ENCODE measurements at places on chromosomes 4 and X.

DNA sequence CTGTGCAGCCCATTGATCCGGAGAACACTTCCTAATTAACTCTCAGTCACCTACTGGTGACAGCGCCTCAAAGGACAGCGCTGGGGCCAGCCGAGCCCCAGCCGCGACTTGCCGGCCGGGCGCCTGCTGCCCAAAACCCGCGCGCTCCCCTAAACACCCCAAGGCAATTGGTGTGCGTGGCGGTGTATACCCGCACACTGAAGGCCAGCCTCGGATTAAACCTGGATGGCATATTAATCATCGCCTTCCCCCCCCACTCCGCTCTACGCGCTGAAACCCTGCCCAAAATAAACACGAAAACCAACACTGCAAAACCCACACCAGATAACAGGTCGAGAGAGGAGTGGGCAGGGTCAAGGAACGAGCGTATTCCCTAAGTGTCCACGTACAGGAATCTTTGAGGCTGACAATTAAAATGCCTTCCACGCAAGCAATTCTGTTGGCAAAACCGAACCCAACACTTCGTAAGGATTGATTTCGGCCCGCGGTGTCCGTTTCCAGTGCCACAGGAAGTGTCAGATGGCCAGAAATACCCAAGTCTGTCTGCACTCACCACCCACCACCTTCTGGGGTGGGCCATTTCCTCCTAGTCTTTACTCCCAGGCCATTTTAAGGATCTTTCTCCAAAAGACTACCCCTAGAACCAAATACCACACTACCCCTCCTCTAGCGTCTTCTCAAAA lies 2.7 kb downstream of the BCOR start:
- DNase-seq, result no peak

DNA sequence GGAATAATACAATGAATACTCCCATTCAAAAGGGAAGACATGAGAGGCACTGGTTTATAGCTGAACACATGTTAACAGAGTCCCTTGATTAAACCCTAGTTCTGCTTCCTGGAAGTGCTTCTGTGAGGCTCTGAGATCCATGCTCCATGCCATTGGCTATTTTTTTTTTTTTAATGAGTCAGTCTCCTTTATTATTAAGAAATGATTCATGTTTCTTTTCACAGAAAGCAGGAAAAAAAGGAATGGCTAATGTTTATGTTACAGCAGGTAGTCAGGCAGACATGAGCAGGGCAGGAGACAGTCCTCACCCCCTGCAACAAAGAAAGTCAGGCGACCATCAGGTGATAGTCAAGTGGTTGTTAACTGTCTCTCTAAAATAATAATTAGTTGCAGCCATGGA lies 598.7 kb downstream of the EPHA5 start:
- DNase-seq, result no peak

DNA sequence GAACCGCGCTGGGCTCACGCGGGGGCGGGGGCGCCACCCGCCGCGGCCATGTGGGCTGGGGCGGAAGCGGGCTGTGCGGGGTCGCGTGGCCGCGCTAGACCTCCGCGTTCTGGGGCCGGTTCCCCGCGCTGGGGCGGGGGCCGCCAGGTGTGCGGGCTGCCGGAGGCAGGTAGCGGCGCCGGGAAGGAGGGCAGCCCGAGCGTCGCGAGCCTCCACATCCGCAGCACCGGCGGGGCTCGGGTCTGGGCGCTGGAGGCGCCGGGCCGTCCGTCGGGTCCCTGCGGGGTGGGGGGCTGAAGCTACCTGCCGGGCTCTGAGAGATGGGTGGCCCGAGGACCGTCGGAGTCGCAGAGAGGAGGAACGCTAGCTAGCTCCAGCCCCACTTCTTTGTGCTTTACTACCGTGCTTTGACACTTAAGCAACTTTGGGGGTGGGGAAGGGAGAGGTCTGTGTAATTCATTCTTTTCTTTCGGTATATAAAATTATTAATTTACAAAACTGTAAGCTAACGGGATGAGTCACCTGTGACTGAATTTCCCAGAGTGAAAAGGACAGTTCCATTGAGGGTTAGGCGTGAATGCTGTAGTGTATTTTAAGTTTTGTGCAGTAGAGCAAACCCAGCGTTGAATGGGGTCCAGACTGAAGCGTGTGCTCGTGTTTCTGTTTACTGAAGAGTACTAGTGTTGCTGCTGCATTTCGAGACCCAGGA lies 689 bp downstream of the METAP1 start:
- no peak for DNase-seq

GRCh38 chr4:95637043-95637600 lies 88.3 kb upstream of the UNC5C start:
- DNase-seq, result no peak

GRCh38 chr4:179634862-179635261 lies 2192.6 kb upstream of the AGA start:
- no peak for DNase-seq

Measured in stimulated activated CD8-positive, alpha-beta memory T cell treated with anti-CD3 and anti-CD28 coated beads, Interleukin-15, amount 100 ng/mL, for 4 hours (primary cell).